ENCODE measurements at places on chromosomes 12 and 14.

GRCh38 chr12:108035372-108035771, 93.7 kb upstream of the WSCD2 start:
- peaks cover 3% of the 10 kb centered on the region for H3K27me3 ChIP-seq
- no peaks in the 10 kb centered on the region for H3K4me1 ChIP-seq
- no peak overlapping the region for H3K4me3 ChIP-seq
- no peak for DNase-seq
- H3K27ac ChIP-seq, result no peak overlapping the region

DNA sequence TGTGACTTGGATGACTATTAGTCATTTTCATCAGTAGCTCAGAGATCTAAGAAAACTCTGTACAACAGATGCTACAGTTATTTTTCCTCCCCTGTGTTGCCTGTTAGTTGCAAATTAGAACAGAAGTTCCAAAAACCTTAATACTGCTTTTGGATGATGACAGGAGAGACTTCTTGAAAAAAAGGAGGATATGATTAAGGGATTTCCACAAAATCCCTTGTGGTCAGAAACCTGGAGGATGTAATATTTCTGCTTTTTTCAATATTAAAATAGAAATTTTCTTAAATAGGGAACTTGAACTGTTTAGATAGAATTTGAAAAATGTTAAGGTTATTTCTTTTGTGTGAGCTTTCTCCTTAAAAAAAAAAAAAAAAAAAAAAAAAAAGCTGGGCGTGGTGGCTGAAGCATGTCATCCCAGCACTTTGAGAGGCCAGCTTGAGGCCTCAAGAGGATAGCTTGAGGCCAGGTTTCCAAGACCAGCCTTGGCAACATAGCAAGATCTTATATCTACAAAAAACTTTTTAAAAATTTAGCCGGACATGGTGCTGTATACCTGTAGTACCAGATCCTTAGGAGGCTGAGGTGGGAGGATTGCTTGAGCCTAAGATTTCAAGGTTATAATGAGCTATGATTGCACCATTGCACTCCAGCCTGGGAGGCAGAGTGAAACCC, 14.1 kb downstream of the CMAS start:
- H3K4me3 ChIP-seq, result no peak overlapping the region
- H3K27me3 ChIP-seq, result no peaks in the 10 kb centered on the region
- H3K4me1 ChIP-seq, result no peaks in the 10 kb centered on the region
- H3K36me3 ChIP-seq, result peaks cover 38% of the 10 kb centered on the region

DNA sequence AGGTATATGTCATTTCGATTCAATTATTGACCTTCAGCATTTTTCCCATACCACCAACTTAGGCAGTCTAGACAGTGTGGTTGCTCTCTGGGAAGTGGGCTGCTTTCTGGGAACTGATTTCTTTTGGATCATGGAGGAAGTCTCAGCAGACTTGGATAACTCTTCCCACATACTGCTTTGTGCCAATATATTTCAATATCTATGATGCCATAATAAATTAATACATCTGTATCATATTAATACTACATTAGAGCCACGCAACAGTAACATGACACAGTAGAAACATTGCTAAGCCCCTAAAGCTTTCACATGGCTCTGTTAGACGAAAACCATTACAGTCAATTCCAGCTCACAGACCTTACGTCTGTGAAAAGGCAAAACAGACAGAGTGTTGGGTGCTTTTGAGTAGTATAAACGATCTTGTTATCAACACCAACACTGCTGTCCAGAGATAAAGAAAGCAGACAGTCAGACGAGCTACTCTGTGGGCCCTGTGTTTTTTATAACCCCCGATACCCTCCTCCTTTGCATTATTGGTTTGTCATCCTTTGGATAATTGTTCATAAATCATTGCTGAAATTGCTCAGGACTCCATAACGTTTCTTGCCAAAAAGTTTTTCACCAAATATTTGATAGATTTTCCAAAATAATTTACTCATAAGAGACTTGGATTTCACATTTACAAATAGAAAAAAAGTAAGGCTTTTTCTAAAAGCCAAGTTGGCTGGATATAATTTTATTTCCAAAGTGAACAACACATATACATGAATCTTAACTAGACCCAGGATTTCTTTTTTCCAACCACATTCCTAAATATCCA, 439.7 kb downstream of the ADAMTS20 start:
- no peaks in the 10 kb centered on the region for H3K27me3 ChIP-seq
- H3K36me3 ChIP-seq, result no peaks in the 10 kb centered on the region
- H3K27ac ChIP-seq, result no peak overlapping the region
- DNase-seq, result no peak
- H3K4me3 ChIP-seq, result no peak overlapping the region
- no peaks in the 10 kb centered on the region for H3K4me1 ChIP-seq

- H3K36me3 ChIP-seq, result peaks cover 10% of the 10 kb centered on the region
- peak overlapping the region; percentile 96 for H3K27ac ChIP-seq
- DNase-seq, result no peak
- H3K4me3 ChIP-seq, result peak overlapping the region; percentile 88
- H3K27me3 ChIP-seq, result no peaks in the 10 kb centered on the region
- peaks cover 31% of the 10 kb centered on the region for H3K4me1 ChIP-seq
Observed at GRCh38 chr14:21268617-21269251, 508 bp downstream of the HNRNPC start.

- DNase-seq, result no peak
- H3K4me1 ChIP-seq, result no peaks in the 10 kb centered on the region
- H3K27ac ChIP-seq, result no peak overlapping the region
- no peaks in the 10 kb centered on the region for H3K27me3 ChIP-seq
- no peaks in the 10 kb centered on the region for H3K36me3 ChIP-seq
- no peak overlapping the region for H3K4me3 ChIP-seq
Observed at GRCh38 chr12:68222326-68222725, 3.3 kb downstream of the IL26 start.

DNA sequence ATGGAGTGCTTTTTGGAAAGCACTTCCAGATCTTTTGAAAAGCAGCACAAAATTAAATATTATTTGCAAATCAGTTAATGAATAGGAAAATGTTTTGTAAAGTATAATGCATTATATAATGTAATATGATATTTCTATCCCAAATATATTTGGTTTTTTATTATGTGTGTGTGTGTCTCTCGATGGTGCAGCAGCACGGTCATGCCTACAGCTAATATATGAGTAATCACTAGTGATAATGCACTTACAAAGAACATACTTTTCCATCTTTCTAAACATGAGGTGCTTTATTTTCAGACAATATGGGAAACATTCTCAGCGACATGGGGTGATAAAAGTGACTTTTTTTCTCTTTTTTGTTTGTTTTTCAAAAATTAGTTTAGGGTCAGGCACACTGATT, 1.3 kb upstream of the EEA1 start:
- H3K4me1 ChIP-seq, result peaks cover 12% of the 10 kb centered on the region
- no peaks in the 10 kb centered on the region for H3K36me3 ChIP-seq
- no peak overlapping the region for H3K27ac ChIP-seq
- DNase-seq, result no peak
- H3K27me3 ChIP-seq, result no peaks in the 10 kb centered on the region

DNA sequence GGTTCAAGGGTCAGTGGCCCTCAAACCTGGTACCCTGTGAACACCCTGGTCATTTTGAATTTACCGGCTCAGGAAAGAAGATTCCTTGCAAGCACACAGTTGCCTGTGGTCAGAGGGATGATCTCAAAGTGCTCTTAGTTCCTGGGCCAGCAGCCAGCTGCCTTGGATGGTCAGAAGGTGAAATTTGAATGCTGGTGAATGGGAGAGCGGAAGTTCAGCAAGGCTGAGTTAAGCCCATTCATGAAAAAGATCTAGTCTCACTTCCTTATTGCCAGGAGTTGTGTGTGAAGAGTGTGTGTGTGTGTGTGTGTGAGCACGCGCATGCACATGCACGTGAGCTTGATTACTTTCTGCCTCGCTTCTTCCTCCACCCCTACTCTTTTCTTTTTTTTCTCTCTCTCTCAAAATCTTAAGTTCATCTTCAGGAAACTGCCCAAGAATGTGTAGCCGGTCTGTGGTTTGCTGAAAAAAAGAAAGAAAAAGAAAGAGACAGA, 155.5 kb upstream of the CCND2 start:
- no peaks in the 10 kb centered on the region for H3K36me3 ChIP-seq
- no peak for DNase-seq
- H3K27ac ChIP-seq, result no peak overlapping the region
- H3K4me3 ChIP-seq, result peak overlapping the region; percentile 19
